ENCODE measurements at places on chromosomes 7 and 10. TPM values are rescaled to one million over a fixed set of nuclear protein-coding genes. Genes with fewer than 3 reads are reported as not detected.

ADCYAP1R1 gene
- total RNA-seq: not detected

PLCE1 gene
- 2.2 TPM for total RNA-seq

DENND2A gene
- 14.9 TPM for total RNA-seq

FAS gene
- 80.0 TPM for total RNA-seq

RSPH10B gene
- 0.37 TPM for total RNA-seq

C10orf53 gene
- total RNA-seq: under 0.01 TPM

SLC29A4 gene
- 3.6 TPM for total RNA-seq

CCDC6 gene
- 37.1 TPM for total RNA-seq

NAT16 gene
- total RNA-seq: under 0.01 TPM

SRI gene
- total RNA-seq: 168 TPM

SEMA3A gene
- 113 TPM for total RNA-seq

RAB11FIP2 gene
- 24.9 TPM for total RNA-seq

DLD gene
- total RNA-seq: 109 TPM

PGAM1 gene
- 484 TPM for total RNA-seq

VAX1 gene
- not detected for total RNA-seq

GDF2 gene
- not detected for total RNA-seq

PTN gene
- 23.8 TPM for total RNA-seq

STEAP2 gene
- total RNA-seq: 19.0 TPM

Data from uterine smooth muscle cell (primary cell).